T-helper 1 cell (primary cell): ENCODE measurements at places on chromosomes 4 and X.

DNA sequence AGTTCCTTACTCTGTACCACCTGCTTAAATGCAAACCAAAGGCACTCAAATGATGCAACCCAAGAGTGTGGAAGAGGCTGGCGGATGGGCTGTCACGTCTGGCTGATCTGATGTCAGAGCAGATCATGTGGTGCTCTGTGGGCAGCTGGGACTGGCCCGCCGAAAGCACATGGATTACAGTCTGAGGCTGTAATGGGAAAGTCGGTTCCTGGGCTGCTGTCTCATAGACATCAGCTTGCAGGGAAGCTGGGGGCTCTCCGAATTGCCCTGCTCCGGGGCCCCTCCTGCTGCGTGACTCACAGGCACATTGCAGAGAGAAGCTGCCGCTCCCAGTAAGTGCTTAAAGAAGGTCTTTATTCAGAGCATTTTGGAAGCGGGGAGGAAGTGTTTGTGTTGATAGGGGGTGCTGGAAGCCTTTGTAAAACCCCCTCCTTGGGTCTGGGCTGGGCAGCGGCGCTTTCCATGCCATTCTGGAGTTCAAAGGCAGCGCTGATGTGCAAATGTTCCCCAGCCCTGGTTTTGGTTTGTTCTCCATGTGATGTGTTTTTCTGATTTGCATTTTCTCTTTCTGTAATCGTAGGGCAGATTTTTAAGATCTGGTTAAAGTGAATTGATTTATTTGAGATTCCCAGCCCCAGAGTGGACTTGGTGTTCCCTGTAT lies 181.1 kb downstream of the LARP7 start:
- DNase-seq, result no peak

GRCh38 chr4:112127803-112128202 lies 17.5 kb upstream of the FAM241A start:
- DNase-seq, result no peak

DNA sequence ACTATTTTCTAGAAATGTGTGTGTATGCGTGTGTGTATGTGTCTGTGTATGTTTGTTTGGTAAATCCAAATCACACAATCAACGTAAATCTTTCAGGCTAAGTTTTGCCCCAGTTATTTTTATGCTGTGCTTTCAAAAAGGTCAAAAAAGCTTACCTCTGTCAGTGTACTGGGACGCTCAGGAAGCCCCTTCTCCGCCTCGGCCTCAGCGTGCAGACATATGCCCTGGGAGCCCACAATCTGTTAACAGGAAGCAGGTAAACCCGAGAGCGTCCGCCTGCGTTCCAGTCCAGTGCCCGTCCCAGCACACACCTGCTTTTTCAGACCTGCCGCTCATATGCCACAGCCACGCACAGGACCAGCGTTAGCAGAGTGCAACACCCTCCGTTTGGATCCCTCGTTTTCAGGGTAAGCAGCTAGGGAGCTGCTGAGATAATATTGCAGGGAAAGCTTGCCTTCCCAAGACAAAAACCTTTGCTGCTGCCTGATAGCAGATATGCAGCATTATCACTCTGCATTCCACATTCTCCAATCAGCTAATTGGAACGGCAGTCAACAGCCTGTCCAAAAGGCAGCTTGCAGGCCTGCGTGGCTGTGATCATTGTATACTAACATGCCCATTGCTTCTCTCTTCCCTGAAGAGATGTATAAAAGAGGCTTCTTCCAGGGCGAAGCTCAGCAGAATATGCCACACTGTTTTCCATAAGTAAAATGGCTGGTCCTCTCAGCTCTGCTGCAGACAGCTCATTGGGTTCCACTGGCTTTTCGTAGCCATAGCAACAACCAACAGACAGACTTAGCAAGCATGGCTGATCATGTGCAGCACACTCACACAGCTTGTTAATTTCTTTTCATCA lies at the start of gene SORBS2:
TSS of gene SORBS2 (minus strand) at position 686 of the 856 bp plus-strand sequence. CDS start 121,623 bp downstream, outside the sequence.
- no peak for DNase-seq

- DNase-seq, result no peak
Measured at GRCh38 chr4:132063829-132064228, 1085.3 kb upstream of the PCDH10 start.

DNA sequence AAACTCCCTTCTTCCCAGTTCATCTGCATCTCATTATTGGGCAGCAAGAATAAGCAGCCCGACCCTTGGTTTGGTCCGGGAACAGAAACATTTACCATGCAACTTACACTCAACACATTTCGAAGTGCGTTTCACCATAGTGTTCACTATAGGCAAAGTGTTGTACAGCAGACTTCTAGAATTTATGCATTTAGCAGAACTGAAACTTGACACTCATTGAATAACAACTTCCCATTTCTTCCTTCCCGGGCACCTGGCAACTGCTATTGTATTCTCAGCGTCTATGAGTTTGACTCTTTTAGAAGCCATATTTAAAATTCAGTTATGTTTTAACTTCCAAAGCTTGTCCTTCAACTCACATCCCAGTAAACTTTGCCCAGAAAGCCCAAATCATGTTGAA lies 840.6 kb downstream of the NLGN4X start:
- DNase-seq, result no peak

GRCh38 chrX:12174358-12174757 lies 36.1 kb downstream of the FRMPD4 start:
- DNase-seq, result no peak

DNA sequence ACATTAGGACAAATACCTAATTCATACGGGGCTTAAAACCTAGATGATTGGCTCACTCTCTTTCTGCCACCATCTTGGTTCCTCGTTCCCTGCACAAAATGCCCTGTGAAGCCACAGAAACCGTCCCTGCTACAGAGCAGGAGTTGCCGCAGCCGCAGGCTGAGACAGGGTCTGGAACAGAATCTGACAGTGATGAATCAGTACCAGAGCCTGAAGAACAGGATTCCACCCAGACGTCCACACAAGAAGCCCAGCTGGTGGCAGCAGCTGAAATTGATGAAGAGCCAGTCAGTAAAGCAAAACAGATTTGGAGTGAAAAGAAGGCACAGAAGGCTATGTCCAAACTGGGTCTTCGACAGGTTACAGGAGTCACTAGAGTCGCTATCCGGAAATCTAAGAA lies 34.3 kb downstream of the TRIM61 start:
- DNase-seq, result no peak
